ENCODE measurements at places on chromosomes 1 and 21.

GRCh38 chr21:39029900-39030884, 153.1 kb downstream of the PSMG1 start:
- DNase-seq, result no peak

GRCh38 chr1:200802865-200803512, 64.3 kb downstream of the CAMSAP2 start:
- peak; percentile 87 for DNase-seq

DNA sequence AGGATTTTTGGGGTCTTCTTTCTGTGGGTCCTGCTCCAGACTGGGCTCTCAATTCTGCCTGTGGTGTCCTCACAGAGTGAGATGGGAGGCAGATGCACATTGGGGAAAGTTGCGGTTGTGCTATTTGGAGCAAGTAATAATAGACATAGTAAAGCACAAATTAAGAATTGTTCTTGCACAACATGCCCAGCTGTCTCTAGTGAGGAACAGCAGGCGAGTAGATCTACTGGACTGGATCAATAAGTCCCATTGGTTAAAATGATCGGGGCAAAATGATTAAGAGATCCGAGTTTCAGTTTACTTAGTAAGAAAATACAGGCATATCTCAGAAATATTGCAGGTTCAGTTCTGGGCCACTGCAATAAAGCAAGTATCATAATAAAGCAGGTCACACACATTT, 448.3 kb upstream of the PROX1 start:
- DNase-seq, result no peak

DNA sequence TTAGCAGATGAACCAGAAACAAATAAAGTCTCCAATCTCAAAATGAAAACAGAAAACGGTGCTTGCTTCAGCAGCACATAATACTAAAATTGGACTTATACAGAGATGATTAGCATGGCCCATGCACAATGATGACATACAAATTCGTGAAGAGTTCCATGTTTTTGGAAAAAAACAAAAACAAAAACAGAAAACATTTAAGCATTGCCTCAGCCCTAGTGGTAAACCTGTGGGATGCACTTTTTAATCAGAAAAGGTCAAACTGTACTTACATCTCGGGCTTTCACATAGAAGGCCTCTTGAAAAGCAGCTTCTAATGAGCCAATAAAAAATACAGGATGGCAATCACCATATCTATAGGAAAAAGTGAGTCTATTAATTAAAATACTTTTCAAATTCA, 159.1 kb upstream of the DMRTA2 start:
- DNase-seq, result no peak

DNA sequence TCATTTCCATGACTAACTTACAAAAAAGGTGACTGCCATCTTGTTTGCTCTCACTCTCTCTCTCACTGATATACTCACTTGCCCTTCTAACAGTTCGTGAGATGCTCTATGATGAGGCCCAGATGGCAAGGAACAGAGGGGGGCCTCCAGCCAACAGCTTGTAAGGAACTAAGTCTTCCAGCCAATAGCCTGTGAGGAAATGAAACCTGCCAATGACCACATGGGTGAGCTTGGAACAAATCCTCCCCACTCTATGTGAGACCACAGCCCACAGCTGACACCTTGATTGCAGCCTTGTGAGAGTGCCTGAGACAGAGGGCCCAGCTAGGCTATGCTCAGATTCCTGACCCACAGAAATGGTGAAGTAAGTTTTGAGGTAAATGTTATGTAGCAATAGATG, 153.7 kb downstream of the HHIPL2 start:
- DNase-seq, result no peak

GRCh38 chr1:212928323-212929291, 21.7 kb upstream of the VASH2 start:
- peak; percentile 57 for DNase-seq

GRCh38 chr1:175679981-175680652, 63.3 kb downstream of the TNR start:
- DNase-seq, result no peak

- peak; percentile 83 for DNase-seq
Measured at GRCh38 chr1:202158810-202159533, 1.4 kb downstream of the PTPN7 start.

DNA sequence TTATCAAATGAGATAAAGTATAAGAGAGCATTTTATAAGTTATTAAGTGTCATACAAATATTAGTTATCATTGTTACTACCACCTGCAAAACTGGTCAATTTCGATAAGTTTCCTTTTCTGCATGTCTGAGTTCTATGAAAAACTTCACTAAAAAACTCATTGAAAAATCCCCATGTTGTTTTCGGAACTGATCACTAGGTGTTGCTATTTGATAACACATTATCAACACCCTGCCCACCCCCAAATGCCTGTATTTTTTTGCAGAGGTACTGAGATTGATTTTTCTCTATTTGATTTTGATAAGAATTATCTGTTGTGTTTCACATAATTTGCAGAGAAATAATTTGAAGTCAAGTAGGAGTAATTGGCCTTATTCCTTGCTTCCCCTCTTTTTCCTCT, 22.1 kb upstream of the DISP1 start:
- DNase-seq, result peak; percentile 48

- DNase-seq, result no peak
Measured at GRCh38 chr1:100794748-100795645, 75.5 kb downstream of the VCAM1 start.

DNA sequence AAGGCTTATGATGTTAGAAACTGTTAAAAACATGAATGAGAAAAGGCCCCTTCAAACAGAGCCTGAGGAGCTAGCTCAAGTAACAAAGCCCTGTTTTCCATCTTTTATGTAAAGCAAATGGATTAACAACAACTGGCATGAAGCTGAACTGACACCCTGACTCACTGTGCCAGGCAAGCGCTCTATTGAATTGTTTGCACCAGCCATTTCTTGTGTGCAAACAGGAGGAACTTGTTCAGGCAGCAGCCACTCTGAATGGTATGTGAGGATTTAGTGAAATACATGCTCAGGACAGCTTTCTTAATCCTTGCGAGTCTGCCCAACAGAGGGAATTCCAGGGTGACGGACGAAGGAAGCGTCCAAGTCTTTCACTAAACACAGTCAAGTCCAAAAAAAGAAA, 291.1 kb upstream of the ADGRL2 start:
- no peak for DNase-seq

DNA sequence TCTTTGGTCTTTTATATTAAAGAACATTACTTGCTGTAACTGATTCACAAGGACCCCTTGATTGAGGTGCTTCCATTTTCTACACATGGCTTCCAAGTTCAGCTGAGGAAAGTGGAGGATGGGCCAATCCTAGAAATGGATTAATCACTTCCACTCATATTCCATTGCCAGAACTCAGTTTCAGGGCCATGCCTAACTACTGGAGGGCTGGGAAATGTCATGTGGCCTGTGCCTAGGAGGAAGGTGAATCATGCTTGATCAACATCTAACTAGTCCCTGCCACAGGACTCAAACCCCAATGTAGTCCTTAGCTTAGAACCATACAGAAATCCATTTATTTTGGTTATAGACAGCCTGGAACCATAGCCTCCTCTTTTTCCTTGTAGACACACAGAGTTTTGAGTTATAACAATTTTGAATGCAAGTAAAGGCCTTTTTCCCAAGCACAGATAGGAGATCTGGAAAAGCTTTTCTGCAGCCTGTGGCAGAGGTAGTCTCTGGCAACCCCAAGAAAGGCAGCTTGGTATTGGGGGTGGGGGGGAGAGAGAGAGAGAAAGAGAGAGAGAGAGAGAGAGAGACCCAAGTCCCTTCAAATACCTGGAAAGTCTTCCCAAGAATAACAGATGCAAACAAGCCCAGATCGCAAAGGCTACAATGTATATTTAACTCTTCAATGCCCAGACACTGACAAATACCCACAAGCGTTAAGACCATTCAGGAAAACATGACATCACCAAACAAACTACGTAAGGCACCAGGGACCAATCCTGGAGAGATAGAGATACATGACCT, 12.5 kb downstream of the MAST2 start:
- no peak for DNase-seq

DNA sequence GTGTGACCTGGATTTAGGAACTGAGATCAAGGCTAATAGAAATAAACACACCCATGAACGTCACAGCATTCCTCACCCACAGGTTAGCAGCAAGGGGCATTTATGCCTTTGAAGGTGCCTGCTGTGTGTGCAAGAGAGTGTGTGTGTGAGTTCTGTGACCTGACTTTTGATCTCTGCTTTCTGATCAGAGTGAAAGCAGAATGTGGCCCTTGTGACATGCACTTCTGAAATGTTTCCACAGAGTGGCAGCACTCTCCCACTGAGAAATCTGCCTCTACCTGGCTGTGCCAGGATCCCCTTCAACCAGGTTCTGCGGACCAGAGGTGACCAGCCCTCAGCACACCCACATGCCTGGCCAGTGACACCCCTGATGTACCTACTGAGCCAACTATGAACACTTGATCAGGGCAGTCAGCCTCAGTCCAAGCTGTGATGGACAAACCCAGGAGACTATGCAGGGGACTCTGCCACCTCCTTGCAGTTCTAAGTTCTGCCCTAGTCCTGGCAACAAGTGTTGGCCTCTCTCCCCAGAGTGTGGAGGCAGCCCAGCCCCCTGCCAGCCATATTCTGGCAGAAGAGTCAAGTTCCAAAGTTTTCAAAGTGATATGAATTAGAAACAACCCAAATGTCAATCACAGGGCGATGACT, 41.0 kb downstream of the RXRG start:
- peak; percentile 37 for DNase-seq
